ENCODE measurements at places on chromosomes 4 and X.
A peak's percentile ranks its signal among the peaks of the same experiment; 100 is the strongest.

GRCh38 chrX:18354369-18355223 is at the start of gene SCML2:
Gene SCML2, minus strand, starts transcription at chrX:18354688. Its CDS starts 20,617 bp downstream, at chrX:18334071.
- DNase-seq: peak; percentile 29

DNA sequence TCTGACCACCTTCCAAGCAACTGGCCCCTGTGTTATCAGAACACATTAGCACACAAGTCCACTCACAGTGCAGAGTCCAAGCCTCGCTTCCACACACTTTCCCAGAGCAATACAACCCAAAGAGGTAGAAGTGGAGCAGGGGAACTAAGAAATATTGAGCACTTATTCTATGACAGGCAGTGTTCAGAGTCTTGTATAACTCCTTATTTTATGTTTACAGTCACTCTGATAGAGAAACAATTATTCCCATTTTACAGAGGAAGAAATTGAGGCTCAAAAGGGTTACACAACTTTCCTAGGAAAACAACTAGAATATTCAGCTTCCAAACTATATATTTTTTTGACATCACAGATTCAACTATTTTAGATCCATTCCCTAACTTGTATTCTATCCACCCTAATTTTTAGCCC is 18.3 kb upstream of the TMEM154 start:
- no peak for DNase-seq

GRCh38 chr4:99642725-99643489 is 14.7 kb downstream of the C4orf54 start:
- no peak for DNase-seq

GRCh38 chr4:55608591-55608990 is 16.5 kb upstream of the PDCL2 start:
- no peak for DNase-seq

DNA sequence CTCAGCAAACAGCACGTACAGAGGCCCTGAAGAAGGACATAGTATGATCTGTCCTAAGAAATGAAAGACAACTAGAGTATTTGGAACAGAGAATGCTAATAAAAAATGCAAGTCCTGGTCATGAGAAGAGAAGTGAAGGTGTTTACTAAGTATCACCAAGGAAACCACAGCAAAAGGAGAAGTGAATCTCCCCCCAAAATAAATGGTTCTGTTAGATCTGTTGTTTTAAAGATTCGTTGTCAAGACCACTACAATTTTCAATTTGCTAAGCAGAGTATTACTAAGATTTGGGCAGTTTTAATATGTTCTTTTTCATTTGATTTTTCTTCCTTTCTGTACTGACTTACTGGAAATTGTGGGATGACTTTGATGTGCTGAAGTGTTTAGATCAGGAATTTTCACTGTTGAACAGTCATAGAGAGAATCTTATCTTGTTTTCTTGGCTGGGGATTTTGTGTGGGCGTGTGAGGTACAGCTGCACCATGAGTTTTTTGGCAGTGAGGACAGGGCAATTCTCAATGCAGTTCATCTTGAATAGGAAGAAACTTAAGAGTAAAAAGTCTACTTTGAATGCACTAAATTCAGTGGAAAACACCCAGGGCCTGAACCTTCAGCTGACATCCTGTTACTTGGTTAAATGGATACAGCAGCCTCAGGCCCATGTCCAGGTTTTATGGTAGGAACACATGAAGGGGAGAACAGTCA is 132.2 kb downstream of the STIM2 start:
- no peak for DNase-seq

DNA sequence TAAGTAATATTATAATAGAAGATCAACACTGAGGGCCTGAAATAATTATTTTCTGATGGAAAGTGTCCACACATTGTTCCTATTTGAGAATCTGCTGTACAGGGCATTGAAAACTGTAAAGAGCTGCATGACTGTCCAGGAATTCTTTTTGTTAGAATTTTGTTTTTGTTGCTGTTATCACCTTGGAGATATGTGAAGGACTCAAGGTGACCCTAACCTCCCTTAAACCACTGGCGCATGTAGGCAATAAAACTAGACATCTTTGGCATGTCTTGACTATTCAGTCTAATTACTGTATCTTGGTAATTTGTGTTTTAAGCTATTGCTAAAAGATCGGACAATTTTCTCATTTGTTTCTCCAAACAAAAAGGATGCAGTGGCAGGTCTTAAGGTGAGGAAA is 55.5 kb upstream of the SMIM10 start:
- DNase-seq: no peak

GRCh38 chr4:107404591-107405300 is 315.3 kb downstream of the PAPSS1 start:
- no peak for DNase-seq

DNA sequence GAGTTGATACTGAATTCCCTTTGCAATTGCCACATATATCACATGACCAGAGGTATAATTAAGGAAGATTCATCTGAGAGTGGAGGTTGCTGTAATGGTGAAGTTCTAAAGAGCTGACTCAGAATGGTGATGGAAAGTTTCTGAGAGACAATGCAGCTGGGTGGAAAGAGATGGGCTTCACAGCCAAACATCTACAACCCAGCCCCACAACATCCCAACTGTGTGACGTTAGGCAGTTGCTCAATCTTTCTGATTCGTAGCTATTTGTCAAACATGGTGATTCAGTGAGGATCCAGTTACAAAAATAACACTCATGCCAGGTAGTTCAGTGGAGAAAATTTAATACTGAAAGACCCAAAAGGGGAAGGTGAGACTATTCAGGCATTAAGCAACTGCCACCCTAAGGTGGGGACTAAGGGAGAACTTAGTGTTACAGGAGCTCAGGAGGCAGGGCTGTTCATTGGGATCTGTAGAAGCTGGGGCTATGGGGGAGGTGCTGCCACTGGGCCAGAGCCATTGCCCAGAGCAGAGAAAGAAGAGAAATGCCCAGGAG is 6.9 kb upstream of the AFF1 start:
- no peak for DNase-seq

- DNase-seq: no peak
Observed at GRCh38 chr4:118113220-118113619, 78.9 kb downstream of the NDST3 start.

GRCh38 chr4:185201977-185202962 is 1.5 kb downstream of the CFAP97 start:
- DNase-seq: no peak

DNA sequence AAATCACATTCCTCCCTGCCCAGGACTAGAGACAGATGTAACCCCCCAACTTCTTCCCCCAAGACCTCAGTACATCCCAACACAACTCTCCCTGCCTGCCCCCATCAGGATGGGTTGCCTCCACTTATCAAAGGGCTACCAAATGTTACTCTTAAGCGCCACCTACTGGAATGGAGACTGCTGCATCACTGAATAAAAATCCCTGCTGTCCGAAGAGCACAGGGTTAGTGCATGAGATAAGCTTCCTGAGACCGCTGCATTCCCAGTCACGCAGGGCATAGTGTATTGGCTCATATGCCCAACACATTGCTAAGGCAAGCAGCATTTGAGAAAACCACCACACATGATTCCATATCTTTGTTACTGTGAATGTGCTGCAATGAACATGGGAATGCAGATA is 544.5 kb downstream of the PPP4R3C start:
- DNase-seq: no peak

DNA sequence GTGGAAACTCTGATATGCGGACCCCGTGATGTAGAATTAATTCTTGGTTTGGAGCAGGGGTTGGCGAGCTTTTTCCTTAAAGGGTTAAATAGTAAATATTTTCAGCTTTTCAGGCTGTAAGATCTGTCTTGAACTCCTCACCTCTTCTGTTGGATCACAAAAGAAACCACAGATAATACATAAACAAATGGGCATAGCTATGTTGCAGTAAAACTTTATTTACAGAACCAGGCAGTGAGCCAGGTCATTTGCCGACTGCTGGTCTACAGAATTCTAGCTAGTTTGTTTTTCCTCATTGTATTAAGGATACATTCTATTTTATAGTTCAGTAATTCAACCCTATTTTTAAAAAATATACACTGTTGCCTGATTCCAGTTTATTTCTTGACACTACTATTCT is 116.6 kb downstream of the PAPSS1 start:
- no peak for DNase-seq
